ENCODE measurements at places on chromosomes 4 and X. TPM values are rescaled to one million over a fixed set of nuclear protein-coding genes. Genes with fewer than 3 reads are reported as not detected.

GRCh38 chrX:8946563-8946962, 87.4 kb downstream of the FAM9B start:
- H3K36me3 ChIP-seq: no peaks in the 10 kb centered on the region
- H3K27me3 ChIP-seq: no peaks in the 10 kb centered on the region
- DNase-seq: no peak
- no peak overlapping the region for H3K4me3 ChIP-seq
- H3K4me1 ChIP-seq: no peaks in the 10 kb centered on the region
- H3K27ac ChIP-seq: no peak overlapping the region

AMER1 gene
- total RNA-seq: 8.9 TPM

SNCA gene
- 16.6 TPM for total RNA-seq

GRCh38 chr4:12889054-12889453, 595.1 kb downstream of the RAB28 start:
- no peaks in the 10 kb centered on the region for H3K36me3 ChIP-seq
- H3K27me3 ChIP-seq: no peaks in the 10 kb centered on the region

S100G gene
- total RNA-seq: 30.8 TPM

MAGEB10 gene
- total RNA-seq: not detected

SOX3 gene
- 3.4 TPM for total RNA-seq

DNA sequence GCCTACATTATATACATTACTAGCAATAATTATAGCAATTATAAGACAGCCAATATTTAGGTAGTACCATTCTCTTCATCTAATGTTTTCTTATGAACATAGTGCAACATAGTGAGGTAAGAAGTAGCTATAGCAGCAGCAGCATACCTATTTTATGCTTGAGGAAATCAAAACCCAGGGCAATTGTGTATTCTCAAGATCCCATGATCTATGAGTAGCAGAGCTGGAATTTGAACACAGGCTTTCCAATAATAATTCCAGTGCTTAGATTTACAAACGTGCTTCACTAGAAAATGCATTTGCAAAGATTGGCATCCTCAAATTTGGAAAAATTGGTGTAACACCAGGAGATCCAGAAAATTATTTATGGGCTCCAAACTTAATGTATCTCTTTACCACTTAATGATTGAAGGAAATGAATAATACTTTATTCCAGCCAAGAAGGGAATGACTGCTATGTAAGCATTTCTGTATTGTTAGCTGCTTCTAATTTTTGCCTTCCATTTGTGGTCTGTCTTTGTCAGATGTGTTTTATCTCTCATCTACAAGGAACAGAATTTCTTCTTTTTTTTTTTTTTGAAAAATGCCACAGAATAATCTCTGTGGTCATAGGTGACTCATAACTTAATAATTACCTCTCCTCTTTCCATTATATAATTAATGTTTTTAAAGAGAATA, 451.1 kb downstream of the ARAP2 start:
- no peaks in the 10 kb centered on the region for H3K27me3 ChIP-seq
- no peaks in the 10 kb centered on the region for H3K36me3 ChIP-seq
- H3K4me1 ChIP-seq: no peaks in the 10 kb centered on the region
- H3K4me3 ChIP-seq: no peak overlapping the region

- peaks cover 8% of the 10 kb centered on the region for H3K4me1 ChIP-seq
- no peaks in the 10 kb centered on the region for H3K36me3 ChIP-seq
- no peak overlapping the region for H3K4me3 ChIP-seq
- DNase-seq: no peak
- no peak overlapping the region for H3K27ac ChIP-seq
- H3K27me3 ChIP-seq: peaks cover 59% of the 10 kb centered on the region
Observed at GRCh38 chr4:80305466-80305865, 30.1 kb upstream of the CFAP299 start.

MAN2B2 gene
- 17.4 TPM for total RNA-seq

GRCh38 chrX:18886344-18887161, 97.4 kb downstream of the PHKA2 start:
- peak overlapping the region; percentile 97 for H3K27ac ChIP-seq
- H3K27me3 ChIP-seq: no peaks in the 10 kb centered on the region
- H3K4me1 ChIP-seq: peaks cover 15% of the 10 kb centered on the region

CWH43 gene
- not detected for total RNA-seq

DNA sequence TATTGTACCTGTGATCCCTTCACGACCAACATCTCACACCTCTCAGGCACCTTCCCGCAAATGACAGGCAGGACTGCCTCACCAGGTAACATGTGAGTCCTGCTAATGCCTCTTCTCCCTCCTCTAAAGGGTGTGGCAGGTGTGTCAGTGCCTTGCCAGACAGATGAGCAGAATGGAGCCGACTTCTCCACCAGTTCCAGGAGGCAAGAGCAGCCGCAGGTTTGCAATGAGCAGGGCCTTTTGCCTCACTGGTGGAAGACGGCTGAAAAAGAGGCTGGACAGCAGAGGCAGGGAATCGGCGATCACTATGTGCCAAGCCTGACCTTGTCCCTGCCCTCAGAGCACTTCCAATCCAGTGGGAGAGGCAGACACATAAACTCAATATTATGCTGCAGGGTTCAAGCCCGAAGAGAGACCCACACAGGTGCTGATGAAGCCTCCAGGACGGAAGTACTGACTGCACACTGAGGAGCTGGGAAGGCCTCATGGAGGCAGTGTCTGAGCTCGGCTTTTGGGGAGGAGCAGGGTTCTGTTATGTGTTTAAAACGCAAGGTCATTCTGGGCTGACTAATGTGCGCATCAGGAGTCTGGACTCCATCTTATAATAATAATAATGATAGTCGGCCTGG, 57.9 kb downstream of the C4orf50 start:
- peaks cover 42% of the 10 kb centered on the region for H3K27me3 ChIP-seq
- no peak overlapping the region for H3K27ac ChIP-seq
- no peak for DNase-seq
- no peak overlapping the region for H3K4me3 ChIP-seq
- H3K4me1 ChIP-seq: no peaks in the 10 kb centered on the region

ATRX gene
- total RNA-seq: 86.7 TPM

FBXW7 gene
- total RNA-seq: 53.0 TPM

DNA sequence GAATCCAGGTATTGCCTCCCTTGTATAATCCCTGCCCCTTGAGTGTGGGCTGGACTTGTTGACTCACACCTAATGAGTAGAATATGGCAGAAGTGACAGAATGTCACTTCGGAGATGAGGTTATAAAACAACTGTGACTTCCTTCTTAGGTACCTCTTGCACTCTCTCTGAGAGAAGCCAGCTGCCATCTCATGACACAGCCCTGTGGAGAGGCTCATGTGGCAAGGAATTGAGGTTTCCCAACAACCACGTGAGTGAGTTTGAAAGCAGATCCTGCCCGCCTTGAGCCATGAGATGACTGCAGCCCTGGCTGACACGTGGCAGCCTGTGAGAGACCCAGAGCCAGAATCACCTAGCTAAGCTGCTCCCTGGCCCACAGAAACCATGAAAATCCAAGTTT, 13.5 kb downstream of the ASB11 start:
- DNase-seq: no peak
- H3K4me1 ChIP-seq: peaks cover 19% of the 10 kb centered on the region
- no peaks in the 10 kb centered on the region for H3K27me3 ChIP-seq
- no peak overlapping the region for H3K4me3 ChIP-seq
- no peaks in the 10 kb centered on the region for H3K36me3 ChIP-seq
- no peak overlapping the region for H3K27ac ChIP-seq

SHROOM4 gene
- total RNA-seq: 3.9 TPM

- no peak overlapping the region for H3K4me3 ChIP-seq
- no peaks in the 10 kb centered on the region for H3K36me3 ChIP-seq
- H3K4me1 ChIP-seq: no peaks in the 10 kb centered on the region
- no peak for DNase-seq
- peaks cover 4% of the 10 kb centered on the region for H3K27me3 ChIP-seq
Observed at GRCh38 chrX:95718746-95719145, 965.9 kb upstream of the DIAPH2 start.

MBNL3 gene
- 13.5 TPM for total RNA-seq

DNA sequence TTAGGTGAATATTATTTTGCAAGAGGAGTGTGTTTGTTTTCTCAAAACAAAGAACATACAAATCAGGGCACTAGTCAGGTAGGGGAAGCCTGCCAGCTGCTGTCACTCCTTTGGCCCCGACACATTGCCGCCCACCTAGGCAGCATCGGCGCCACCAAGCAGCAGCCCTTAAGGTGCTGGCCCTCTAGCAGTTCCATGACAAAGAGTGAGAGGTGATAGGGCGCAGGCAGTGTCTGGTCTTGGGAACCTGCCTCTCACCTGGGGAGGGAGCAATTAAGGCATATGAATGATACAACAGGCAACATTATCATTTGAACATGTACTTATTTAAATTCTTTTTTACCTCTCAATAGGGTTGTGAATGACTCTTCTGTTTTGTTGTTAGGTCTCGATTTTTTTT, 135.1 kb downstream of the PLS3 start:
- H3K36me3 ChIP-seq: no peaks in the 10 kb centered on the region
- H3K27ac ChIP-seq: no peak overlapping the region
- no peaks in the 10 kb centered on the region for H3K4me1 ChIP-seq
- peaks cover 12% of the 10 kb centered on the region for H3K27me3 ChIP-seq
- no peak overlapping the region for H3K4me3 ChIP-seq

DNA sequence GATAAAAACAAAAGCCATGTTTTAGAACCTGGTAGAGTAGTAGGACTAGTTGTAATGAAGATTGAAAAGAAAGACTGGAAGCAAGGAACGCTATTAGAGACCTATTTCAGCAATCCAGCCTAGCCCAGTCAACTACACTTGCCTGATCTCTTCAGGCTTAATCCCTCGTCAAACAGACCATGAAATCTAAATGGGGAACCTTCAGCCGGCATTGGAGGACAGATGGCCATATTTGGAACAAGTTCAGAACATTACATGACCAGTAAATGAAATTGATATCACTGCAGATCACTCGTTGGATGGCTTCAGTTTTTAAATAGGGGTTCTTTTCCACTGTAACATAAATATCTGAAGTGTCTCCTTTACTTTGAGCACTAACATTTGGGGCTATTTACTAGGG, 84.8 kb upstream of the WDR44 start:
- no peaks in the 10 kb centered on the region for H3K4me1 ChIP-seq
- no peak overlapping the region for H3K4me3 ChIP-seq
- H3K27ac ChIP-seq: no peak overlapping the region
- DNase-seq: no peak
- peaks cover 3% of the 10 kb centered on the region for H3K27me3 ChIP-seq

DNA sequence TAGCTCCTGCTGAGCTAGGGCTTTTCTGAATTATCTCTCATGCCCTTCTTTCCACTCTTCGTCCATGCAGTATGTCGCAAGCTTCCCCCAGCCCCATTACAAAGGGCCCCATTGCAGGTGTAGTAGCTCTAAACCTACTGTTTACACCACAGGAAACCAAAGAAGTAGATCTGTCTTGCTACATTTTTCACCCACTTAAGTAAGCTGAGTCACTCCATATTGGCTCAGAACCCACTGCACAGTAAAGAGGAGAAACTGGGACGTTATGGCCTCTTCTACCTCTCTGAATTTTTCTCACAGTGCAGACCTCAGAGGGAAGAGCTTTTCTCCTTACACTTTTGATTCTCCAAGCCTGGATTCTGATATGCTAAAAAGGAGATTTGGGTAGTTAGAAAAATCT, 200.2 kb downstream of the SMARCA1 start:
- H3K27me3 ChIP-seq: no peaks in the 10 kb centered on the region
- H3K36me3 ChIP-seq: no peaks in the 10 kb centered on the region
- no peak for DNase-seq
- H3K27ac ChIP-seq: no peak overlapping the region
- no peak overlapping the region for H3K4me3 ChIP-seq

FGD1 gene
- 23.9 TPM for total RNA-seq

Measured in type B pancreatic cell (in vitro differentiated cells).